Esophagus squamous epithelium (tissue), 5 donors: ENCODE measurements at places on chromosomes 11 and 22.

DNA sequence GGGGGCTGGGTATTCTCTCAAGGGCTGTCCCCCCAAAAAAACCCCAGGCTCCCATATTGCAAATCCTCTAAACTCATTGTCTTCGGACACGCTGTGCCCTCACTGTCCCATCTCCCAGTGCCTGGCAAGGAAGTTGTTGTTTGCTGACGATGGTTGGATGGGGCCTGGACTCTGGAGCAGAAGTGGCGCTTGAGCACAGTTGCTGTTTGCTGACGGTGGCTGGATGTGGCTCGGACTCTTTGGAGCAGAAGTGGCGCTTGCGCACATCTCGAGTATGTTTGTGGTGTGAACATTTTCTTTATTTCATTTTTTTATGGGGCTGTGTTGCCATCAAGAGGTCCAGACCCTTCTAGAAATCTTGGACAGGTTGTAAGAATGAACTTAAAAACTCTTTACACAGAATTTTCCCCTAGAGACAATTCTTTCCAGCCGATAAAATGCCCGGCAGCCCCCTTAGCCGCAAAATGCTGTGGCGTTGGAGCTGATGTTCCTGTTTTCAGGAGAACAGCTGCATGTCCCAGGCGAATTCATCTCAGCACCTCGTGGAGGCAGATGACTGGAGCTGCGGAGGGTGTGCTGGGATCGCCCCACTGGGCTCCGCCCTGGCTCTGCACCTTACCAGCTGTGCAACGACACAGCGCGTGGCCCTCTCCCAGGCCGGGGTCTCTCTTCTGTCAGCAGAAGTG lies 1167.4 kb downstream of the BRD1 start:
- no peak for DNase-seq

DNA sequence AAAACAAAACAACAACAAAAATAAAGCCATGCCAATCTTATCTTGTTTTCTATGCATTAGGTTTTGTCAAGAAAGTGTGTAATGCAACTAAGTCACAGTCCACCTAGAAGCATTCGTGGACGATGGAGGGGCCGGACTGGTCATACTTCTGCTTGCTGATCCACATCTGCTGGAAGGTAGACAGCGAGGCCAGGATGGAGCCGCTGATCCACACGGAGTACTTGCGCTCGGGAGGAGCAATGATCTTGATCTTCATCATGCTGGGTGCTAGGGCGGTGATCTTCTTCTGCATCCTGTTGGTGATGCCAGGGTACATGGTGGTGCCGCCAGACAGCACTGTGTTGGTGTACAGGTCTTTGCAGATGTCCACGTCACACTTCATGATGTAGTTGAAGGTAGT lies 18.3 kb upstream of the EP300 start:
- no peak for DNase-seq

DNA sequence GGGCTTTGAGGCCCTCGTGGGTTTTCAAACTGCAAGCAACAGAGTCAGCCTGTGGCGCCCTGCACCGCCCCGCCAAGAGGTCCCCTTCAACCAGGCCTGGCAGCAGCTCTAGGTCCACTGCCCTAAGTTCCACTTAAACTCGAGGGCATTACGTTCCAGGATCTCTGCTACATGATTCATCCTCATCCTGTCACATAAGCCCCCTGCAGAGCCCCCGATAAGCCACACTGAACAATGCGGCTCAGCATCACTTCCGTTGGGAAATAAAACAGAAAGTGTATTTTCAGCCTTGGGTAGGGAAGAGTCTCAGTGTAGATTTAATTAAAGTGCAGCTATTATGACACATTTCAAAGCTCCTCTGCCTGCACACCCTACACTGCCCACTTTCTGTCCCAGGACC lies 24.6 kb downstream of the SULT4A1 start:
- DNase-seq: no peak

- no peak for DNase-seq
These were observed 839 bp downstream of the CBY1 start for GRCh38 chr22:38657045-38657909.

GRCh38 chr22:19492504-19493174 lies 12.9 kb downstream of the CDC45 start:
- no peak for DNase-seq

DNA sequence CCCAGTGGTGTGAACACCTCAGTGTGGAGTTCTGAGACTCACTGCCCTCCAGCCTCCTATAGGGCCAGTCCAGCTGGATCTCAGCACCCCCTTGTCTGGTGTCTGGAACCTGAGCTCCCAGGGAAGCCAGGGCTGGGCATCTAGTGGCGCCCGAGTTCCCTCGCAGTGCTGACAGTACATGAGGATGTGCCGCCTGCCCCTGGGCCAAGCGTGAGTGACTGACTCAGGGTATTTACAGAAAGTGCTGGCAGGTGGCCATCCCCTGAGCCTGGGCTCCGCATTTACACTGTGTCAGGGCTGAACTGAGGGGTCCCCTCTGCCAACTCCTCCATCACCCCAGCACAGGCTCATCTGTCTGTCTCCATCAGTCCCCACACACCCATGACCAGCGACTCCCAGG lies 185.3 kb downstream of the BRD1 start:
- DNase-seq: no peak
